Uterus (tissue), 4 donors: ENCODE measurements at places on chromosomes 5 and 9. TPM values are rescaled to one million over a fixed set of nuclear protein-coding genes. Genes with fewer than 3 reads are reported as not detected.
A peak's percentile ranks its signal among the peaks of the same experiment; 100 is the strongest.

DNA sequence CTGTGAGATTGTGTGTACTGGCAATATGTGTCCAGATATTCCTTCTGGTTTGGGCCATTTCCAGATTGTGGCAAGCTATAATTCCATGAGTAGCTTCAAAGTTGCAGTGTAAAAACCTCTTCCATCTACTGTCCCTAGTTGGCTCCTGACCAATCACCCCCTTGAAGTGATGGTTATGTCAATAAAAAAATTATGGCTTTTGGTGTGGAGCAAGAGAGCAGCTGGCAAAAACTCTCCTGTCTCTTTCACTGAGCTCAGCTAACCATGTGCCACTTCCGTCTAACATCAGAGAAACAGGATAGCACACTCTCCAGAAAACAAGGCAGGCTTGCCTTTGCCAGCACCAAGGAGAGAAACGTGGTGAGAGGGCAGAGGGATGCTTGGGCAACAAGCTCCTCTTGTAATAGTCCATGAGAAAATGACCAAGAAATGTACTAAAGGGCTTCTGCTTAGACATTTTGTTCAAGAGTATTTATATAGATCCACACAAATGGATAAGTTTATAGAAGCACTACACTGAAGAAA is 914.4 kb upstream of the SEMA6A start:
- H3K4me3 ChIP-seq, result no peak overlapping the region
- no peaks in the 10 kb centered on the region for H3K4me1 ChIP-seq
- no peaks in the 10 kb centered on the region for H3K36me3 ChIP-seq
- H3K27ac ChIP-seq, result no peak overlapping the region
- no peaks in the 10 kb centered on the region for H3K27me3 ChIP-seq
- no peak for DNase-seq

DNA sequence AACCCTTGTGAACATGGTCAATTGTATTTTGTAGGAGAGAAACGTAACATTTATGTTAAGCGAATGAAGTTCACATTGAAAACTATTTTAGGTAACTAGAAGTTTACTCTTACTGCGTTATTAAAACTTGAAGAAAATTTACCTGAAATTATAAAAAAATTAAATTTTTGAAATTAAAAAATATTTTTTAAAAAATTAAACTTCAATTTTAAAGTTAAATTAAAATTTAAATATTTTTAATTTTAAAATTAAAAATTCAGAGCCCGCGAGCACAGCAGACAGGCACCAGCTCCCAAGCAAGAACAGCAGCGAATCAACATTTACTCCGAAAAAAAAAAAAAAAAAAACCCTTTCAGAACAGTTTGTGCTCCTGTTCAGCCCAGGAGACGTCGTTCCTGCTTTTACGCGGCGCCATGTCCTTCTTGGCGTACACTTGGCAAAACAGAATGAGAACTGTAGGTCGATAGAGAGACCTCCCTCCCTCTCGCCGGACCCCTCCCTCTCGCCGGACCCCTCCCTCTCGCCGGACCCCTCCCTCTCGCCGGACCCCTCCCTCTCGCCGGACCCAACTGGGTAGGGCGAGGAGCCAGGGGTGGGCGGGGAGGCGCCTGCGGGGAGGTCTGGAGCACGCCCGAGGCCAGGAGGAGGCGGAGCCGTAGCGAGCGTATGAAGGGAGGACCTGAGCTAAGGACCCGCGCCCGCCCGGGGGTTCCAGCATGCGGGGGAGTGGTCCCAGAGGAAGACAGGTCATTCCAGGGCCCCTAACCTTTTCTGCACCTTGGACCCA is 235.8 kb downstream of the ROR2 start:
- H3K27ac ChIP-seq, result peak overlapping the region; percentile 76
- no peaks in the 10 kb centered on the region for H3K36me3 ChIP-seq
- DNase-seq, result peak; percentile 79
- H3K4me1 ChIP-seq, result no peaks in the 10 kb centered on the region

- H3K4me3 ChIP-seq, result peak overlapping the region; percentile 54
- DNase-seq, result peak; percentile 26
- no peaks in the 10 kb centered on the region for H3K27me3 ChIP-seq
- H3K27ac ChIP-seq, result peak overlapping the region; percentile 80
- H3K4me1 ChIP-seq, result peaks cover 8% of the 10 kb centered on the region
- H3K36me3 ChIP-seq, result no peaks in the 10 kb centered on the region
These were observed 957 bp downstream of the SHB start for GRCh38 chr9:38067859-38068681.

DNA sequence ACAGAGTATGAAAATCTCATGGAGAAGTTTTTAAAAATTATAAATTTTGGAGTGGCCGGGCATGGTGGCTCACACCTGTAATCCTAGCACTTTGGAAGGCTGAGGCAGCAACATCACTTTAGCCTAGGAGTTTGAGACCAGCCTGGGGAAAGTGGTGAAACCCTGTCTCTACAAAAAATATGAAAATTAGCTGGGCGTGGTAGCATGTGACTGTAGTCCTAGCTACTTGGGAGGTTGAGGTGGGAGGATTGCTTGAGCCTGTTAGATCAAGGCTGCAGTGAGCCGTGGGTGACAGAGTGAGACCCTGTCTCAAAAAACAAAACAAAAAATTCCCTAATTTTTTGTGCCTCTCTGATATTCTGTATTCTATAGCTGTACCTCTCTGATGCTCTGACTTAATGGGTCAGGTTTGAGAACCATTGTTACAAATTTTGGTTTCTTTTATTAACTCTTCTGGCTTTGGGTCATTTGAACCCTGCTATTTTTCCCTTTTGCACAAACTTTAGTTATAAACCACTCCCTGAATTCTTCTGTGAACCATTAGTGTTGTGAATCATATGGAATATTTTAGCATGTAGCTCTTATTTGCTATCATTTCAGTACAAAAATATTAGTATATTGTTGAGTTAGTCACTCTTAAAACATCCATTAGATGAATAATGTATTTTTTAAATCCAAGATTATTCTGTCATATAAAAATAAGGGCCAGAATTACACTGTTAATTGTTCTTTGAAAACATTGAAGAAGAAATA is 51.0 kb downstream of the FER start:
- DNase-seq, result no peak
- H3K27ac ChIP-seq, result no peak overlapping the region
- H3K27me3 ChIP-seq, result no peaks in the 10 kb centered on the region

DNA sequence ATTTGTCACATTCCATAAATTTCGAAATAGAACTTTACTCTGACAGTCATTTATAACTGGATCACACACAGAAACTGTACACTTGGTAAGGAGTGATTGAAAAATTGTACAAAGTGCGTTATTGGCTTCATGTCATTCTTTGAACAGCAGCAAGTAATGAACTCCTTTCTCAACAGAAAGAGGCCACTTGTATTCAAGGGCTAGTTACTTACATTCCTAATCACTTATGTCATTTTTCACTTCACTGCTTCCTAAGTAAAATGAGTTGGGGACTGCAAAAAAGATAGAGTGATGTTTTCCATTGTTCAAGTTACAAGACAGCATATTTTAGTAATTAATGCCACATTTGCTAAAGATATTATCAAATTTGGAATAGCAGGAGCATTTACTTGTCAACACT is 893.2 kb downstream of the DTWD2 start:
- H3K4me1 ChIP-seq, result no peaks in the 10 kb centered on the region
- no peaks in the 10 kb centered on the region for H3K36me3 ChIP-seq
- H3K27ac ChIP-seq, result no peak overlapping the region
- no peaks in the 10 kb centered on the region for H3K27me3 ChIP-seq

GRCh38 chr9:37229882-37230482 is 109.6 kb downstream of the ZCCHC7 start:
- H3K36me3 ChIP-seq, result no peaks in the 10 kb centered on the region
- H3K27me3 ChIP-seq, result no peaks in the 10 kb centered on the region
- no peak overlapping the region for H3K27ac ChIP-seq
- H3K4me1 ChIP-seq, result peaks cover 4% of the 10 kb centered on the region

GRCh38 chr9:19442240-19442639 is 33.4 kb downstream of the ACER2 start:
- no peak overlapping the region for H3K27ac ChIP-seq
- H3K4me1 ChIP-seq, result no peaks in the 10 kb centered on the region
- no peak for DNase-seq
- no peaks in the 10 kb centered on the region for H3K27me3 ChIP-seq
- H3K36me3 ChIP-seq, result no peaks in the 10 kb centered on the region

GRCh38 chr5:32638309-32638708 is 53.0 kb downstream of the SUB1 start:
- H3K4me1 ChIP-seq, result no peaks in the 10 kb centered on the region
- no peak for DNase-seq
- no peaks in the 10 kb centered on the region for H3K36me3 ChIP-seq
- H3K27ac ChIP-seq, result no peak overlapping the region
- no peaks in the 10 kb centered on the region for H3K27me3 ChIP-seq
- H3K4me3 ChIP-seq, result no peak overlapping the region

GRCh38 chr5:134140530-134141201 is 26.2 kb downstream of the TCF7 start:
- H3K27me3 ChIP-seq, result no peaks in the 10 kb centered on the region
- no peak overlapping the region for H3K27ac ChIP-seq
- H3K4me1 ChIP-seq, result no peaks in the 10 kb centered on the region
- H3K36me3 ChIP-seq, result no peaks in the 10 kb centered on the region
- DNase-seq, result peak; percentile 56

DNA sequence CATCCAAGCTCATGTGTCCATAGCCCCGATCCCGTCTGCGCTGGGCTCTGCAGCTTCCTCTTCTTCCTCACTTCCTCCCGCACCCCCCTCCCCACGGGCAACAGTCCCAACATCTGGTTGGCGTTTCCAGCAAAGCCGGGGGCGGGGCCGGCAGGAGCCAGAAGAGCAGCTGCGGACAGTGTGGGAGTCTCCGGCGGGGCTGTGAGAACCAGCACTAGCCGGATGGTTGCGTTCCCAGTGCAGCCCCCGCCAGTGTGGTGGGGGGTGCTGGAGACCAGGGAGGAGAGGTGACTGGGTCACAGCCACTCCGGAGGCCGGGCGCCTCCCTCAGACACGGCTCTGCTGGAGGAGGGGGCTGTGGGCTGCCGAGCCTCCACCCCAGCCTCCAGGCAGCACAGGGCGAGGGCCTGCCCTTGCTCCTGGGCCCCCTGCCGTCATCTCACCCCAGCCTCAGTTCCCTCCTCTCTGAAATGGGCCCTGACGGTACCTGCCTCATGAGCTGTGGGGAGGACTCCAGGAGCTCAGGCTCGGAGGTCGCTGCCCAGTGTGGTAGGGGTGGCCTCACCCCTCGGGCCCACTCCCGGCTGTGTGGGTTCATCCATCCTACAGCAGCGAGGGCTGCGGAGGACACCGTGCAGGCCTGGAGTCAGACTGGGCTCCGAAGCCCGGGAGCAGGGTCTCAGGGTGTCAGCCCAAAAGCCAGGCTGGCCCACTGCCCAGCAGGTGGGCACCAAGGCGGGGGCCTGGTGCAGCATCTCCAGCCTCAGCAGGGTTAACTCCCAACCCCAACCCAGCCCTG is 41.5 kb upstream of the NOTCH1 start:
- H3K27me3 ChIP-seq, result no peaks in the 10 kb centered on the region
- peak; percentile 81 for DNase-seq
- H3K36me3 ChIP-seq, result no peaks in the 10 kb centered on the region
- H3K4me3 ChIP-seq, result no peak overlapping the region
- peaks cover 11% of the 10 kb centered on the region for H3K4me1 ChIP-seq

GRCh38 chr9:97788763-97789663 is 64.0 kb upstream of the FOXE1 start:
- no peaks in the 10 kb centered on the region for H3K36me3 ChIP-seq
- DNase-seq, result no peak
- no peaks in the 10 kb centered on the region for H3K4me1 ChIP-seq
- no peak overlapping the region for H3K27ac ChIP-seq
- no peaks in the 10 kb centered on the region for H3K27me3 ChIP-seq

- H3K4me1 ChIP-seq, result no peaks in the 10 kb centered on the region
- no peaks in the 10 kb centered on the region for H3K27me3 ChIP-seq
- DNase-seq, result no peak
- H3K27ac ChIP-seq, result no peak overlapping the region
These were observed 125.1 kb downstream of the HACD4 start for GRCh38 chr9:20906326-20906725.

DNA sequence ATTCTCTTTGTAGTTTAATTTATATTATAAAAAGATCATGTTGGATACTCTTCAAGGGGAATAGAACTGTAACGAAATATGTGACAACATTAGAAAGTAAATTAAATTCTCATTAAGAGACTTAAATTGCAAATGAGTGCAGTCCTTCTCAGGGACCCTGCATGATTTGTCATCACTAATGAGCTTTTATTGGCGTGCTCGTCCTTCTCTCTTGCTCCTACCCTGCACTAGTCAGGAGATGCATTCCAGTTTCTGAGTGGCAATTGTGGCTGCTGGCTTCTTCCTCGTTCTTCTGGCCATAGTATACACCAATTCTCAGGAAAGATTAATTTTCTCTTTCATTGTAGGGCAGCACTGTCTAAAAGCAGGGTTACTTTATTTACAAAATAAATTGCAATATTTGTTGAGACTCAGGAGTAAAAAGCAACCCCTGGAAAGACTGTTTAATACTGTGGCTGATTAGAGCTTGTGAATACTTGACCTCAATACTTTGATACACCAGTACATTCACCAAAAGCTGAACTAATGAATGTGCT is 376.3 kb upstream of the CHD1 start:
- DNase-seq, result no peak
- H3K27me3 ChIP-seq, result no peaks in the 10 kb centered on the region
- no peak overlapping the region for H3K4me3 ChIP-seq

GRCh38 chr5:57468481-57469163 is 14.0 kb downstream of the ACTBL2 start:
- no peak for DNase-seq
- H3K27ac ChIP-seq, result no peak overlapping the region
- no peaks in the 10 kb centered on the region for H3K4me1 ChIP-seq
- H3K36me3 ChIP-seq, result no peaks in the 10 kb centered on the region

- no peaks in the 10 kb centered on the region for H3K36me3 ChIP-seq
- peak; percentile 34 for DNase-seq
- H3K27me3 ChIP-seq, result no peaks in the 10 kb centered on the region
- peaks cover 9% of the 10 kb centered on the region for H3K4me1 ChIP-seq
- peak overlapping the region; percentile 97 for H3K4me3 ChIP-seq
These were observed 754 bp downstream of the ZFR start for GRCh38 chr5:32443541-32444430.

Gene DENND4C
- total RNA-seq, result 110 TPM

Gene SPINK13
- not detected for total RNA-seq

Gene IFNA2
- not detected for total RNA-seq

Gene NSMF
- 40.7 TPM for total RNA-seq
